ENCODE measurements at places on chromosomes 7 and 10. TPM values are rescaled to one million over a fixed set of nuclear protein-coding genes. Genes with fewer than 3 reads are reported as not detected.

The FAM171A1 gene
- total RNA-seq, result 9.2 TPM

The C10orf143 gene
- 1.2 TPM for total RNA-seq

The SDK1 gene
- total RNA-seq, result 7.5 TPM

The OPALIN gene
- total RNA-seq, result not detected

The ADAMTS14 gene
- not detected for total RNA-seq

The OR6B1 gene
- total RNA-seq, result not detected

The ZNF239 gene
- 2.3 TPM for total RNA-seq

The IGF2BP3 gene
- 0.94 TPM for total RNA-seq

The PAX4 gene
- not detected for total RNA-seq

Measured in subcutaneous adipose tissue (tissue), 4 donors.